Cortex of kidney (tissue), 1 donor: ENCODE measurements at places on chromosomes 7 and 10.

GRCh38 chr10:47349941-47350371 lies 1.8 kb downstream of the RBP3 start:
- DNase-seq, result no peak

GRCh38 chr7:142371586-142372377 lies 113.9 kb upstream of the PRSS58 start:
- no peak for DNase-seq

GRCh38 chr10:354901-355617 lies 219.8 kb downstream of the ZMYND11 start:
- DNase-seq, result no peak

GRCh38 chr7:46744957-46745706 lies 824.1 kb upstream of the IGFBP3 start:
- DNase-seq, result no peak

DNA sequence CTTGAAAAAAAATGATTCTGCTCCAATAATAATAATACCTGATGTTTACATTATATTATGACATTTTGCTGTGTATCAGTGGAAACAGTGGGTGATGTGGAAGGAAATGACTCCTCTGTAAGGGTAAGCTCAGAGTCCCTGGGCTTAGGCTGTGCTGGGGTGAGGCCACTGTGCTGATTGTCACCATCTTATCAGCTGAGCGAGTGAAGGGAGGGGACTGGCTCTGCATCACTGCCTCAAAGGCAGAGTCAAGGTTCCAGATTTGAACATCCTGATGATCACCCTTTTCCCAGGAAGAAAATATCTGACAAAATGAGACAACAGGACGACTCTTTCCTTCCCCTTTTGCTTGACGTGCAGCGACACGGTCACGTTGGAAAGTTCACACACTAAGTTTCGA lies 24.0 kb upstream of the HABP2 start:
- no peak for DNase-seq
